ENCODE measurements at places on chromosomes 7 and 10.

GRCh38 chr7:100888291-100888987 lies 1.1 kb downstream of the UFSP1 start:
- no peak for DNase-seq

- DNase-seq = no peak
These were observed 18.1 kb downstream of the STRA8 start for GRCh38 chr7:135251496-135252391.

DNA sequence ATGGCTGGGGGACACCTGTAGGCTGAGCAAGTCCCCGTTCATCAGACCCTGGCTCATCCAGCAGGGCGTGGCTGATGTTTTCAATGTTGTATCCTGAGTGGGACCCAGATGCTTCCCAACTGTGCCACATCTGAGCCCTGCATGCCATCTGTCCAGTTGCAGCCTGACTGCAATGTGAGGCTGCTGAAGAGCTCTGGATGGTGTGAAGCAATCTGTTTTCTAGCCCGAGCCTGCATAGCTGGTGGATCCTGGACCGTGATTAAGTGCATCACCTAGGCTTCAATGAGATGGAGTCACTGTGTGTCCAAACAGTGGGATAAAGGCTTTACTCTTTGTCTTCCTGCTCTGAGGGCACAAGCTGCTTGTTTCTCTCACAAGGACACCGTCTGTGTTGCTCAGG lies 99.8 kb downstream of the TCF7L2 start:
- no peak for DNase-seq

DNA sequence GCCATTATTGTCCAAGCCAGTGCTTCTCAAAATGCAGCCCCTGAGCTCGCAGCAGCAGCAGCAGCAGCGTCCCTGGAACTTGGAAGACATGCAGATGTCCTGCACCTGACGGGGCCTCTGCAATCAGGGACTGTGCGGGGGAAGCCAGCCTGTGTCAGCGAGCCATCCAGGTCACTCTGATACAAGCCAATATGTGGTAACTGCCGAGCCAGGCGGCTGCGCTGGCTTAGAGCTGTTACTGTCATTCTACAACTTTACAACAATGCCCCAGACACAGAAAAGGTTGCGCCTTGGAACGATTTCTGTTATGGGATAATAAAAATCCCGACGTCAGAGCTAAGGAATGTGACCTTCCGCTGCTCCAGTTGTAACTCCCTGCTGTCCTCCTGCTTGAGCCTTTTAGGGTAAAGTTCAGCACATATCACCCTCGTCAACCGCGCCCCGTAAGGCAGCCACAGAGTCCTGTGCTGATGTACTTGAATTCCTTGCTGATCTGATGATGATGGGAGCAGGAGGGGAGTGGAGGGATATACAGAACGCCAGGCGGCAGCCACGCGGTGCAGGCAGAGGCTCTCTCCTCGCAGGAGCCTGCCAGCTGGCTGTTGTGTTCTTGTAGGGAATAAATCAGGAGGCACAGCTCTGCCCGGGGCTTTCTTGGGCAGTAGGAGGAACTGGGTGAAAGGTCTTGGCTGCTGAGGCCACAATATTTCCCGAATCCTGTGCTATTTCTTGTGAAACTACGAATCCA lies 20.0 kb upstream of the CRYGN start:
- DNase-seq = peak; percentile 57

DNA sequence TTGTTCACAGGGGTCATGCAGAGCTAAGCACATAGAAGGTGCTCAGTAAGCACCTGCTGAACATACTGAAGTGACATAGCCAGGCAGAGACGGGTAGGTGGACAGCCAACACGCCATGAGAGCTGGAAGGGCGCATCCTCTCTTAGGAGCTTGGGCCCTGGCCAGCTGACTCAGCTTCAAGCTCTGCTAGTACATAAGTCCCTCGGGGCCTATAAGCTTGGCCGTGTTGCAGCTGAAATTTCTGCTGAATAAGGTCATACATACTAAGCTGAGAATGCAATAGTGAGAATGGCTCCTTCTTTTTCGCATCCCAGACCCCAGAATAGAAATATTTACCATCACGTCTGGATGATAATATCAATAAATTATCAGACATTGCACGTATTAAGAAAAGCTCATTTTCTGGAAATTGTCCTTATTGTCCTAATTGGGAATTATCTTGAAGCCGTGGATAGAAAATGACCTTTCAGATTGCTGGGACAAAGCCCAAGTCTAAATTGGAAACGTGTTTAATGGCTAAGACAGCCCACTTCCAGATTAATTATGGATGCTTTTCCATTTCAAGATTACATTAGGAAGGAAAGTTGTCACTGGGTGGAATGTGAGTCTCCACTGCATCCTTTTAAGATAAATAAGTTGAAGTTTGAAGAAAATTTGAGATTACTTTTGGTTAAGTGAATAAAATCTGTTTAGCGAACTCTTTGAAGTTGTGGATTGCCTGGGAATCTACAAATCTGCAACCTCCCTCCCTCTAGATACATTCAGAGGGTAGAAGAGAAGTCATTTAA lies 287.1 kb upstream of the C7orf33 start:
- DNase-seq = no peak
